ENCODE measurements at places on chromosomes 16 and 17.

DNA sequence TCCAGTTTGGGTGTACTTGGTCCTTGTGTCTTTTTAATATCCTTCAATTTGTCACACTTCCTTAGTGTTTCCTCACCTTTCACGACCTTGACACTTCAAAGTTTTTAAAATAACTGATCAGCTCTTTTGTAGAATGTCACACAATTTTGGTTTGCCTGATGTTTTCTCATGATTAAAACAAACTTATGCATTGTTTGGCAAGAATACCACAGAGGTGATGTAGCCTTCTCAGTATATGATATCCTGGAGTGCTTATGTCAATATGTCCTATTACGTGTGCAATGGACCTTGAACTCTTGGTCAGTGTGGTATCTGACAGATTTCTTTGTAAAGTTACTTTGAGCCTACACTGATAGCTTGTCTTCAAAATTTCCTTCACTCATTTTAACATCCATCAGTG lies 297.4 kb downstream of the CNTNAP4 start:
- H3K36me3 ChIP-seq: no peaks in the 10 kb centered on the region
- H3K27ac ChIP-seq: no peak overlapping the region
- H3K27me3 ChIP-seq: no peaks in the 10 kb centered on the region
- no peak for DNase-seq
- no peak overlapping the region for H3K4me3 ChIP-seq
- no peaks in the 10 kb centered on the region for H3K4me1 ChIP-seq

DNA sequence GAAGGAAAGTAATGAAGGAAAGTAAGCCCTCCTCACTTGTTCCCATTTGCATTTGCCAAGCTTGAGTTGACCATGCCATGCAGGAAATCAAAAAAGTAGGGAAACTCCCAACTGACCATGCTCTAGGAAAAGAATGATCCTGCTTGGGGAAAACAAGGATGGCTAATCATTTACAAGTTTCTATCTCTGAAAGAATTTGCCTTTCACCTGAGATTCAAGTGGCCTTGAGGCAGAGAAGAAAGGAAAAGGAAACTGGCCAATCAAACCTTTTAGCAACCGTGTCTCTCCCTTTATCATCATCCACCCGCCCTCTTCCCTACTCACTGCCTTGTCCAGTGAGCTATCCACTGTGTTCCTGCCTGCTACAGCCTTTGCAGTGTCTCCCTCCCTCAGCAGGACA lies 757.2 kb upstream of the SOX9 start:
- H3K4me3 ChIP-seq: no peak overlapping the region
- H3K4me1 ChIP-seq: no peaks in the 10 kb centered on the region
- H3K36me3 ChIP-seq: no peaks in the 10 kb centered on the region
- H3K27ac ChIP-seq: no peak overlapping the region
- no peak for DNase-seq

GRCh38 chr17:51499897-51500296 lies 239.6 kb downstream of the UTP18 start:
- no peak overlapping the region for H3K4me3 ChIP-seq
- H3K36me3 ChIP-seq: no peaks in the 10 kb centered on the region
- H3K27ac ChIP-seq: no peak overlapping the region
- DNase-seq: no peak

DNA sequence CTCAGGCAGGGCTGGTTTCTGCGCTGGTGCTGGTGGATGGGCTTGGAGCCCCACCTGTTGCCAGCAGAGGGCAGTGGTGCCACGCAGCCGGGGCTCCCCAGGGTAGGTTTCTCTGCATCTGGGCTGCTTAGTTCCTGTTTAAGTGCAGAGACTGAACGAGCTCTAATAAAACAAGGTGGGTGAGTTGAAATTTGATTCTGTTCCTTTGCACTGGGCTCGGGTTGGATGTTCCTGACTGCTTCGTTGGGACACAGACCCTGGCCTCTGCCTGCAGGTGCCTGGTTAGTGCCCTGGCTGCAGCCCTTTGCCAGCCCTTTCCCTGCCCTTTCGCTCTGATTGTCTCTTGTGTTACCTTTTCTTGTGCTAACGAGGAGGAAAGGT lies 30.0 kb downstream of the TBCD start:
- H3K27me3 ChIP-seq: no peaks in the 10 kb centered on the region
- peak overlapping the region; percentile 85 for H3K27ac ChIP-seq
- DNase-seq: peak; percentile 92
- H3K4me3 ChIP-seq: peak overlapping the region; percentile 14
- no peaks in the 10 kb centered on the region for H3K36me3 ChIP-seq

GRCh38 chr16:49936791-49937190 lies 80.9 kb upstream of the ZNF423 start:
- no peak overlapping the region for H3K4me3 ChIP-seq
- H3K27me3 ChIP-seq: no peaks in the 10 kb centered on the region
- no peaks in the 10 kb centered on the region for H3K36me3 ChIP-seq
- H3K4me1 ChIP-seq: no peaks in the 10 kb centered on the region
- H3K27ac ChIP-seq: no peak overlapping the region
- DNase-seq: no peak

DNA sequence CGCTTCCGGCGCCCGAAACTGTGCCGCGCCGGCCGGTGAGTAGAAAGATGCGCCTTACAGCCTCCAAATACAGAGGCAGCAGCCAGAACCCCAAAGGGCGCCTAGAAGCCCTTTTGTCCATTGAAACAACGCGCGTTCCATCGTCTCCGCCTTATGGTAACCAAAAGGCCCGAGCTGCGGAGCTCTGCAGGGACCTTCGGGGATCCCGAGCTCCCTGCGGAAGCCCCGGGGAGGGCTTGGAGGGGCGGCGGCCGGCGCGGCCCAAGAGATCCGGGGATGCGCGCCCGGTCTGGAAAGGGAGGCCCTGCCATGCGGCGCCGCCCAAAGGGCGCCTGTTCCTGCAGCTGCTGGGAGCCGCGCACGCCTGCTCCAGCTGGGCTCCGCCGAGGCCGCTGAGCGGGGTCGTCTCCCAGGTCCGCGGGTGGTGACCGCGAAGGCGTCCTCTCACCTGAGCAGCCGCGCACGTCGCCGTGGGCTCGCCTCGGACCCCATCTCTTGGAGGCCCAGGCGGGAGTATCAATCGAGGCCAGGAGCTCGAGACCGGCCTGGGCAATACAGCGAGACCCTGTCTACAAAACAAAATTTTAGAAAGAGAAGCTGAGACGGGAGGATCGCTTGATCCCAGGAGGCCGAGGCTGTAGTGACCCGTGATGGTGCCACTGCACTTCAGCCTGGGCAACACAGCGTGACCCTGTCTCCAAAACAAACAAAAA lies 742 bp upstream of the FBXO31 start:
- peak; percentile 74 for DNase-seq
- peak overlapping the region; percentile 84 for H3K4me3 ChIP-seq
- H3K4me1 ChIP-seq: peaks cover 42% of the 10 kb centered on the region
- peak overlapping the region; percentile 93 for H3K27ac ChIP-seq
- no peaks in the 10 kb centered on the region for H3K36me3 ChIP-seq

GRCh38 chr17:60749050-60749449 lies 71.4 kb downstream of the BCAS3 start:
- H3K4me3 ChIP-seq: no peak overlapping the region
- no peak for DNase-seq
- no peak overlapping the region for H3K27ac ChIP-seq
- no peaks in the 10 kb centered on the region for H3K27me3 ChIP-seq
- no peaks in the 10 kb centered on the region for H3K4me1 ChIP-seq

GRCh38 chr16:53755026-53755910 lies 51.3 kb downstream of the FTO start:
- H3K27ac ChIP-seq: no peak overlapping the region
- DNase-seq: no peak
- no peaks in the 10 kb centered on the region for H3K27me3 ChIP-seq
- no peaks in the 10 kb centered on the region for H3K36me3 ChIP-seq
- H3K4me1 ChIP-seq: peaks cover 24% of the 10 kb centered on the region

DNA sequence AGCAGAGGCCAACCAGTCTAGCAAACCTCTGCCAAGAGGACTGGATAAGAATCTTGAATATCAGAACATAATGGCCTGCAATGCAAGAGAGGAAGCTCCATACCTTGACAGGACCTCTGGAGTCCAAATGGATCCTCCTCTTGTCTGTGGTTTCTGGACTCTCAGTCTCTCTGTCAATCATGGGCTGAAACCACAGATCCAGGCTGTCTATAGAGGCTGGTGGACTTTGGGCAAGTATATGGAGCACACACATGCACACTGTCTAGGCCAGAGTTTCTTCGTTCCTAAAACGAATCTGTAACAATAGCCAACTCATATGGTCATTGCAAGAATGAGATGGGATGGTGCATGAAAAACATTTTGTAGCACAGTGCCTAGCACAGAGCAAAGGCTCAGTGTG lies 37.7 kb downstream of the NLRC5 start:
- H3K4me1 ChIP-seq: no peaks in the 10 kb centered on the region
- no peak overlapping the region for H3K27ac ChIP-seq
- H3K36me3 ChIP-seq: peaks cover 20% of the 10 kb centered on the region

DNA sequence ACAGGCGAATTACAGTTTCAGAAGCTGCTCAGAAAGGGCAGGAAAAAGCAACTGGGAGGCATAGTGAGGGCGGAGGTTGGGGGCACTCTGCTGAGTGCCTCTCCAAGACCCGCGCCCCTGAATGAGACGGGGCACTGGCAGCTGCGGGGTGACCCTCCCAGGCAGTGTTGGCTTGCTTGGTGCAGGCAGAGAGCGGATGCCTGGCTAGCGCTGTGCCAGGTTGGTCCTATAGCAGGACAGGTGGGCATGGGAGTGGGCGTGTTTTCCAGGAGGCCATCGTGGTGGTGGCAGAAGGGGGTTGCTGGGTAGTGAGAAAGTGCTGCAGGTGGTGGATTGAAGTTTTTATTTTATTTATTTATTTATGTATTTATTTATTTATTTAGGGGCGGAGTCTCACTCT lies 16.0 kb upstream of the SBK1 start:
- H3K27me3 ChIP-seq: peaks cover 3% of the 10 kb centered on the region
- H3K27ac ChIP-seq: no peak overlapping the region
- H3K36me3 ChIP-seq: no peaks in the 10 kb centered on the region
- peaks cover 9% of the 10 kb centered on the region for H3K4me1 ChIP-seq
- DNase-seq: no peak
- H3K4me3 ChIP-seq: no peak overlapping the region

DNA sequence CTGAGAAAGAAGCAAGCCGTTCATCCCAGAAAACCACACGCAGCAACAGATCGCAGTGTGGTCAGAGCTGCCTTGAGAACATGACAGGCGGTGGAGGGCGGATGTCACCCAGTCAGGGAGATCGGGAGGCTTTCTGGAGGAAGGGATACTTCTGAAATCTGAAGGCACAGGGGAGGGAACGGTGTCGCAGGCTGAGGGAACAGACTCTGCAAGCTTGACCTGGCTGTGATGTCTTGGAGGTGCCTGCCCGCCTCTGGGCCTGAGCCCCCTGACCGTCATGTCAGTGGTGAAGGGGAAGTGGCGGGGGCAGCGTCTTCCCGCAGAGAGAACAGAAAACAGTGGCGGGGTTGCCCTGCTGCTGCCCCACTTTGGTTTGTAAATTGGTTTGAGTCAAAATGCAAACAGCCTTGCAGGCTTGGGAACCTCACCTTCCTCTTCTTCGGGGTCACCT lies 8.1 kb upstream of the ATP2A3 start:
- no peak overlapping the region for H3K4me3 ChIP-seq
- H3K27ac ChIP-seq: no peak overlapping the region
- peaks cover 3% of the 10 kb centered on the region for H3K4me1 ChIP-seq
- H3K27me3 ChIP-seq: no peaks in the 10 kb centered on the region
- no peak for DNase-seq

DNA sequence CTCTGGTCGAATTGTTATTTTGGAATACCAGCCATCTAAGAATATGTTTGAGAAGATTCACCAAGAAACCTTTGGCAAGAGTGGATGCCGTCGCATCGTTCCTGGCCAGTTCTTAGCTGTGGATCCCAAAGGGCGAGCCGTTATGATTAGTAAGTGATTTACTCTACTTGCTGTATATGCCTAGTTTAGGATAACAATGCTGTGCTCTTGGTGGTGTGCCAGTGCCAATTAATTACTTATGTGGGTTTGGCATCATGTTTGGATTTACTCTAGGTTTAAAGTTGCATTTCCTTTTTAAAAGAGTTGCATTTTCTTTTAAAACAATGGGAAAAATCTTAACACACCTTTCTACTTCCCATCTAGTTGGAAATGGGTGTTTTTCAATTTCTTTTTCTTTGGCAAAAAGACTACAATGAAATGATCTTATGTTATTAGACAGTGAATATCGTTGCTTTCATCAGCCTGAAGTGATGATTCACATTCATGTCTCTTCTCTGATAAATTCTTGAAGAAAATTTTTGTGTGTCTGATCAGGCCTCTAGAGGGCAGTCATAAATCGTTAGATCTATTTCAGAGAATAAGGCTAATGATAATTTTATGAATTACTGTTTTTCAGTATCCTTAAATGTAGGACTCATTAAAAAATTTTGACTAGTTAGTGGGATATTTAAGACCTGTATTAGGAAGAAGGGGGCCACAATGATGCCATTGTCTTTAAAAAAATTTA lies 5.6 kb downstream of the SF3B3 start:
- peaks cover 51% of the 10 kb centered on the region for H3K4me1 ChIP-seq
- H3K27ac ChIP-seq: no peak overlapping the region

DNA sequence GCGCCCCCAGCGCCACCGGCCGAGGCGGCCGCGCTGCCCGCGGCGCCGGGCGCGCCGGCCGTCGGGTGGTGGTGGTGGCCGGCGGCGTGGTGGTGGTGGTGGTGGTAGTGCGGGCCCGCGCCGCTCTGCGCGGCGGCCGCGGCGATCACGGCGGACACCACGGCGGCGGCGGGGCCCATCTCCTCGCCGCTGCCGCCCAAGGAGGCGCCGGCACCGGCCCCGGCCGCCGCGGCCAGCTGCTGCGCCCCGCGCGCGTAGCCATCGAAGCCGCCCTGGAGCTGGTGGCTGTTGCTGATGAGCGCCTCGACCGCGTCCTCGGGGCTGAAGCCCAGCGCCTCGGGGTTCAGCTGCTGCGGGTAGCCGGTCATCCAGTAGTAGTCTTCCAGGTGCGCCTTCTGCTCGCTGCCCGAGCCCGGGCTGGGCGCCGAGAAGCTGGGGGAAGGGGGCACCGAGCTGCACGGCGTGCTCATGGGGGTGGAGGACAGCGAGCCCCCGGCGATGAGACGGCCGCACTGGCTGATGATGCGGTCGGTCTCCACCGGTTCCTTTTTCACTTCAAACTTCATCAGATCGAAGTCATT lies 1.2 kb downstream of the MAF start:
- peak; percentile 53 for DNase-seq
- no peaks in the 10 kb centered on the region for H3K36me3 ChIP-seq

DNA sequence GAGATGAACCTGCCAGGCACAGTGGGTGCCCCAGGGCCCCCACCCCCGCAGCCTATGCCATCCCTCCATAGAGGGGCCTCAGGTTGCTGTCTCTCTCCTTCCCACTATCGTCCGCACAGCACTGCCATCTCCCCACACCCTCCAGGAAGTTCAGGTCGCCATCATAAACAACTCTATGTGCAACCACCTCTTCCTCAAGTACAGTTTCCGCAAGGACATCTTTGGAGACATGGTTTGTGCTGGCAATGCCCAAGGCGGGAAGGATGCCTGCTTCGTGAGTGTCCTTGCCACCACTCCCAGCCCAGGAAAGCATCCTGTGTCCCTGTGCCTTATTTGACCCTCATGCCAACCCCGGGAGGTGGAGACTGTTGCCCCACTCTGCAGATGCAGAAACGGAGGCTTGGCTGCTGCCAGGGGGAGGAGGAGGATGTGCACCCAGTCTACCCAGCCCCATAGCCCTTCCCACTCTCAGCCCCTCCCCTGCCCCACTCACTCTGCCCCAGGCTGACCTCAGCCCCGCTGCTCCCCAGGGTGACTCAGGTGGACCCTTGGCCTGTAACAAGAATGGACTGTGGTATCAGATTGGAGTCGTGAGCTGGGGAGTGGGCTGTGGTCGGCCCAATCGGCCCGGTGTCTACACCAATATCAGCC lies 3.9 kb downstream of the PRSS21 start:
- H3K4me1 ChIP-seq: no peaks in the 10 kb centered on the region
- no peak overlapping the region for H3K27ac ChIP-seq
- DNase-seq: no peak
- H3K4me3 ChIP-seq: no peak overlapping the region

All from heart left ventricle (tissue), 16 donors.